ENCODE measurements at places on chromosomes 12 and 14.

DNA sequence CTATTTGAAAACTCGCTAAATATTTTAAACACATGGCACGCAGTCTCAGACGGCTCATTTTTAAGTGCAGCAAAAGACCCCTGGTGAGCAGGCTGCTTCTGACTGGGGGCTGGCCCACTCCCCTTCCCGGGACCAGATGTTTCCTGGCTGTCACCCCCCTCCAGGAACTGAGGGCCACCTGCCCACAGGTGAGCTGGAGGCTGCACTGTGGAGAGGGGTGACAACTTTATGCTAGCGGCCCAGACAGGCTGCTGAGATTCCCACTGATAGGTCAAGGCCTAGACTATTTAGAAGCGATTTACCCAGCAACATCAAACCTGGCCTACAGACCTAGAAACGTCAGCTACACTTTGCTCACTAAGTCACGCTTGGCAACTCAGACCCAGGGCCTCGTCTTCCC is 92.1 kb downstream of the BCL11B start:
- ATAC-seq: no peak

DNA sequence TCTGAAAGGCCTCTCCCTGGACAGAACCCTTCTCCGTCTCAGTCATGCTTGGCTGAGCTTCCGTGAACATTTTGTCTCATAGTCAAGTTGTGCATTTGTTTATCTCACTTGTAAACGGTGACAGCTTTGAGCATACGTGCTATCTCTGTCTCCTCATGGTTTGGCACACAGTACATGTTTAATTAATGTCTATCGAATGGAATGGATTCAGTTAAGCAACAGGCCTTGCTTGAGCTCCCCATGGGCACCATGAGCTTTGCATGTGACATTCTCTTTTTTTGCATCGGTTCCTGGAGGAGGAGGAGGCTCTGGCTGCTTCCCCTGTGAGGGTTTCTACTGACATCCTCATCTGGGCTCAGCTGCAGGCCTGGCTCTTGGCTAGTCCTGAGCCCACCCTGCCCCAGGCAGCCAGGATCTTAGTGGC is 80.0 kb downstream of the PRIMA1 start:
- no peak for ATAC-seq

DNA sequence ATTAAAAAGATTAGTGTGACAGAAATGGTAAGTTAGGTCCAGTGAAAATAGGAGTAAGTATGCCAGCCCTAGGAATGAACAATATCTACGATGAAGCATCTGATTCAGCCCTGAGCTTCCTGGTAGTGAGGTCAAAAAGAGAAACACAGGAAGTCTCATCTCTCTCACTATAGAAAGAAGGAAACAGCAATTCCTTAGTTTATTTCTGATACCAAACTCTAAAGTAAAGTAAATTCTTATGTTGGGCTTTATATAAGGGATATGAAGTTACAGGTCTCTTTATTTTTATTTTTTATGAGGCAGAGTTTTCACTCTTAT is 76.7 kb upstream of the RFLNA start:
- no peak for ATAC-seq

GRCh38 chr12:93365616-93366405 is 11.9 kb upstream of the NUDT4 start:
- ATAC-seq: no peak

DNA sequence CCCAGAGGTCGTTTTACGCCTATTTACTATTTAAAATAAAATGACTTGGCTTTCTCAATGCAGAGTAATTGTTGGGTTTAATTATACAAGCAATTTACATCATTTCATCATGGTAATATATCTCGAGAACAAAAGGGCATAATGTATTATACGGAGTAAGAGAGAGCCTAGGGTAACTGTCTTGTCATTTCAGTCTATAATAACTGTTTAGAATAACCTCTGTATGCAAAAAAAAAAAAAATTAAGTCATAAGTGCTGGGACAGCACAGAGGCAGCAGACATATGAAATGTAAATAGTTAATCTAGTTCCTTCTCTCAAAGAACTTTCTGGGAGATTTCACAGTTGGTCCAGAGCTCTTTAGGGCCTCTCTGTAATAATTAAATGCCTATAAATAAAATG is 284.9 kb downstream of the TMTC2 start:
- no peak for ATAC-seq

DNA sequence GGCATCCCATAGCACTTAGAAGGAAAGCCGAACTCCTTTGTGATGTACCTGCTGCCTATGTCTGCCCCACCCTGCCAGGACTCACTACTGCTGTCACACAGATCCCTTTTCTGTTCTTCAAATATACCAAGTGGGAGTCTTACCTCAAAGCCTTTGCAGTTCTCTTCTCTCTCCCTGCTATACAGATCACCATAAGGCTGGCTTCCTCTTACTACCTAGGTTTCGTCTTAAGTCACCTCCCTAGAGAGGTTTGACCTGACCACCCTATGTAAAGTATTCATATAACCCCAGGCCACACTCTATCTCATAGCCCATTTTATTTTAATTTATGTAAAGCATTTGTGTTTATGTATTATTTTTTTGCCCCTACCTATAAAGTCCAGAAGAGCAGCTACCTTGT is 117.6 kb downstream of the CRADD start:
- ATAC-seq: no peak

- no peak for ATAC-seq
Observed at GRCh38 chr12:127791217-127791616, 475.8 kb upstream of the TMEM132C start.

DNA sequence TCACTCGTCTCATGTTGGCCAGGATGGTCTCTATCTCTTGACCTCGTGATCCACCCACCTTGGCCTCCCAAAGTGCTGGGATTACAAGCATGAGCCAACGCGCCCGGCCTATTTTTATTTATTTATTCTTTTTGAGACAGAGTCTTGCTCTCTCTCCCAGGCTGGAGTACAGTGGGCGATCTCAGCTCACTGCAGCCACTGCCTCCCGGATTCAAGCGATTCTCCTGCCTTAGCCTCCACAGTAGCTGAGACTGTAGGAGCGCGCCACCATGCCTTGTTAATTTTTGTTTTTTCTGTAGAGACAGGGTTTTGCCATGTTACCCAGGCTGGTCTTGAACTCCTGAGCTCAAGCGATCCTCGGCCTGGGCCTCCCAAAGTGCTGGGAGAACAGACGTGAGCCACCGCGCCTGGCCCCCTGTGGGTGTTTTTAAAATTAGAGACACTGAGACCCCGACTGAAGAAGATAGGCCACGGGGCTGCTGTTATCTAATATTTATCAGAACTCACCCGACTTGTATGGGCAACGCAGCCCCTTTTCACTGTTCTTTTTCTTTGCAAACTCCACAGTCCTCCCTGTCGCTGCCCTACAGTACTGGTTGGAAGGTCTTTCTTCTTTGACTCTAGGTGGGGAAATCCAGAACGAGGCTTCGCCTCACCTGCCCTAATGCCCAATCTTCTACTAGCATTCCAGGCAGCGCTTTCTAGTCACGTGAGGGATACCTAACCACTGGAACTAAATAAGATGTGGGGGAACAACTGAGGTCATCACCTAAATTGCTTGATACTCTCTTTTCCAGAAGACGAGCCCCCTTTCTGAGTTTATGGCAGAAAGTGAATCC is 1.4 kb upstream of the GABARAPL1 start:
- no peak for ATAC-seq

- ATAC-seq: no peak
Observed at GRCh38 chr12:26622601-26623000, 210.4 kb downstream of the ITPR2 start.

Data from SK-N-SH treated with all-trans-retinoic acid at 6 μM for 48 hours (cell line).